CD4-positive, alpha-beta T cell treated with Interleukin-15 for 1 hour (primary cell): ENCODE measurements at places on chromosomes 2 and 18.
A peak's percentile ranks its signal among the peaks of the same experiment; 100 is the strongest.

GRCh38 chr2:11344956-11345677 lies 681 bp upstream of the ROCK2 start:
- peak; percentile 21 for DNase-seq

DNA sequence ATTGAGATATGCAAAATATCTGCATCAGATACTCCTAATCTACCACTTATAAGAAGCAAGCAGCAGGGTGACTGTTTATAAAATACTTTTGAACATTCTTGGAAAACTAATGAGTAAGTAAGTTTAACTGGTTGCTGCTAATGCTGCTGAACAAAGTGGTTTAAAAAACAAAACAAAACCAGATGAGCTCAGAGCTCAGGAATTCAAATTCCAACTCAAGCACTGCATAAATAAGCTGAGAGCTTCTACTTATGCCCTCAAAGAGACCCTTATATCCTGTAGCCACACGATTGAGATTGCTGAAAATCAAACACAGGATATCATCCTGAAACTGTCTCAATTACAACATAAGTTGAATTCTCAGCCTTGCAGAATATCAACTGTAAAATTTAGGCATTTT lies 62.3 kb upstream of the NYAP2 start:
- no peak for DNase-seq

DNA sequence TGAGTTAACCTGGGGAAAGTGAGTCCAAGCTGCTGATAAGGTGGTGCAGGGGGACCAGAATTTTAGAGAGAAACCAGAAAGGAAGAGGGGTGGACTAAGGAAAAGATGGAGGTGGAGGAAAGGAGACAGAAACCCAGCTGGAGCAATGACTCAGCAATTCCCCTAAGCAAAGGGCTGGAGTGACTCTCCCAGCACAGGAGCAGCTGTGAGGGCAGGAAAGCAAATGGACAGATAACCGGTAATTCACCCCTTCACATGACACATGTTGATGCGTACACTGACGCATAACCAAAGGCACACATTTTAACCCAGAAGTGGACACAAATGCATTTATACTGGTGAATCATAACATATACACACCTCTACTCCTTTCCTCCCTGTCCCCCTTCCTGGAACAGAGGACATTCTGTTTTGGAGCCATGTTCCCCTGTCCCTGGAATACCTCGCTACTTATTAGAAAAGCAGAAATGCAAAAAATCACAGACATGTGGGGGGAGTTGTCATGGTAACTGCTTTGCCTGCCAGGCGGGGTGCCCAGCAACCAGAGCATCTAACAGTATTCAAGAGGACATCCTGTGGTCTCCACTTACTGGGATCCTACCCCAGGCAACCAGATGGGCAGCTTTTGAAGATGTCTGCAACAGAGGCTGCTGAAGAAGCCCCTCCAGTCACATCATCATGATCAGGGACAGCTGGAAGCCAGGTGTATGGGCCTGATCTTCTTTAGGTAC lies 4.7 kb downstream of the CDK5R2 start:
- DNase-seq: no peak

- no peak for DNase-seq
These were observed 690.3 kb downstream of the MBD2 start for GRCh38 chr18:53534203-53534602.
